GM04503 (cell line): ENCODE measurements at places on chromosomes 11 and 22.

DNA sequence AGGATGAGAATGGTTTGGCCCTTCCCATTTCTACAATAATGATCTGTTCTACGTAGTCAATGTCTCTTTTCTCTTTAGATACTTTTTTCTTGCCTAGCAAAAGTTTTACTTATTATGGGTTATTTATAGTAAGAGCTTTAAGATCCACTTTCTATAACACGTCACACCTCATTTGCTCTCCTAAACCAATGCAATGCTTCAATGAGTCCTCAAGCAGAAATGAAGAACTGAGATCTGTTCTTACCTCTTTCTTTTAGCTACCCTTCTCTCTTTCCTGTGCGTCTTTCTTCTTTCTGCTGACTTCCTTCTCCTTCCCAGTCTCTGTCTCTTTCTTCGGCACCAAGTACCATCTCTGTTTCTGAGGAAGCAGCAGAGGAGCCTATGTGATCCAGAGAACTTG, 61.8 kb downstream of the SNX19 start:
- DNase-seq: no peak

DNA sequence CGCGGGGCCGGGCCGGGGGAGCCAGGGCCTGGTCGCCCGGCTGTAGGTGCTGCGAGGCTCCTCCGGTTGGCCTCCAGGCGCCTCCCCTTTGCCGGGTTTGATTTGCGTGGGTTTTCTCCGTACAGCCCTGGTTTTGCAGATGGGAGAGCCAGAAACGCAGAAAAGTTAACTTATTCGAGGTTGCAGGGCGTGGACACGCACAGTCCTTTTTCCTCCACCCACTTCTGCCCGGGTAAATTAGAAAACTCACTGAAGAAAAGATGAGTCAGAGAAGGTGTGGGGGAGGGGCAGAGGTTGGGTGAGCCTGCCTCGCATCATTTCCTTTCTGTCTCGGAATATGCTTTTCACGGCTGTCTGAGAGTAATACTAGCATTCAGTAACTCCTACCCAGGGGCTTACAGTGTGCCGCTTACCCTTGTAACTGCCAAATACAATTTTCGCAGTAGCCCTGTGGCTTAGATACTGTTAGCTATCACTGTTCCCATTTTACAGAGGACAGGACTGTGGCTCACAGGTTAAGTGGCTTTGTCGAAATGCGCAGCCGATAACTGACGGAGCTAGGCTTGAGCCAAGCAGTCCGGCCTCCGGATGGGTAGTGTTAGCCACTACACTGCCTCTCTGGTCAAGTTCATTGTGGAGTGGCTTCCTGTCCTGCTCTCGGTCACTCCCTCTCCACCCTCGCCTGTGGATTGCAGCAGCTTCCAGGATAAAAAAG, 812 bp downstream of the FADD start:
- DNase-seq: peak; percentile 42

DNA sequence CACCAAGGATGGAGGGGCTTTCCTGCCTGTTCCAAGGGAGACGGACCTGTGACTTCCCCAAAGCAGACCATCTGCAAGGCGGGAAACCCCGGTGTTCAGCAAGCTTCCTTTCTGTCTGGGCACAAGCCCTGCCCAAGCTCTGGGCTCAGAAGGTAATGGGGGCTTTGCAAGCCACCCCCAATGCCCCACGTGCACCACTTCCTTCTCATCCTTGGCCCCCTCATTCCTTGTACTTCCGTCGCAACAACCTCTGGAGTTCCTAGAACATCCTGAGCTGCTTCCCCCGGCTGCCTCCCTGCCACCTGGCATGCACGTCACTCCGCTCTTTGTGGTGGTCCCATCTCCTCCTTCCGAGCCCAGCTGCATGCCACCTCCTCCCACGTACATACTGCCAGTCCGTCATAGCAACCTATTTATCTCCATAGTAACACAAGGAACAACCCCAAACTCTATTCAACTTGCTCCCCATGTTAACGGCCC, 3.9 kb downstream of the MYEOV start:
- no peak for DNase-seq

DNA sequence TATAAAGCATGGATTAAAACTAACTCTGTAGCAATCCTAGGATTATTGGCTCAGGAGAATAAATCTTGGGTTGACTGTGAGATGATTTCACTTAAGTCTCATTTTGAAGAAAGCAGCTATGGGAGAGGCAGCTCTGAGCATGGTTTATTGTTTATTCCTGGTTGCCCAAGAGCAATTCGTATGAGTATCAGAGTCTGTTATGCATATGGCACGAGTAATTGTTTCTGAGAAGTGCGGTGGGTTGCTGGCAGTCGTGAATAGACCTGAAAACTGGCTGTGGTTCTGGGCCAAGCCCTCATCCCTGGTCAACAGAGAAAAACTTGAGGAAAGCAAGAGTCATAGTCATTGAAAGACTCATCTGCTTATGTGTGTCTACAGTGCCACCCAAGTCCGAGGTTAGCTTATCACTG, 26.8 kb downstream of the DIXDC1 start:
- DNase-seq: no peak

- DNase-seq: peak; percentile 83
Measured at GRCh38 chr11:134949121-134950090, 537.4 kb upstream of the B3GAT1 start.

- no peak for DNase-seq
Measured at GRCh38 chr11:10225553-10225952, 68.5 kb downstream of the SBF2 start.

- no peak for DNase-seq
Measured at GRCh38 chr11:66287889-66288670, 863 bp downstream of the YIF1A start.

DNA sequence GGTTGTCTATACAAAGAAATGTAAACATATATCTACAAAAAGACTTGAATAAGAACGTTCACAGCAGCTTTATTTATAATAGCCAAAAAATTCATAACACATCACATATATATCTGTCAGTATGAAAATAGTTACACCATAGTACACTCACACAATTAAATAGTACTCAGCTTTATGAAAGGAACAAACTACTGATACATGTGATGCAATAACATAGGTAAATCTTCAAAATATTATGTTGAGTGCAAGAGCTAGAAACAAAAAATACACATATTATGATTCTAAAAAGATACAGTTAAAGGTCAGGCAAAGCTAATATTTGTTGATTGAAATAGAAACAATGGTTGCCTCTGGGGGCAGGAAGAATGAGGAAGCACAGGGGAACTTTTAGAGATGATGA, 6.6 kb downstream of the MRGPRX2 start:
- no peak for DNase-seq

DNA sequence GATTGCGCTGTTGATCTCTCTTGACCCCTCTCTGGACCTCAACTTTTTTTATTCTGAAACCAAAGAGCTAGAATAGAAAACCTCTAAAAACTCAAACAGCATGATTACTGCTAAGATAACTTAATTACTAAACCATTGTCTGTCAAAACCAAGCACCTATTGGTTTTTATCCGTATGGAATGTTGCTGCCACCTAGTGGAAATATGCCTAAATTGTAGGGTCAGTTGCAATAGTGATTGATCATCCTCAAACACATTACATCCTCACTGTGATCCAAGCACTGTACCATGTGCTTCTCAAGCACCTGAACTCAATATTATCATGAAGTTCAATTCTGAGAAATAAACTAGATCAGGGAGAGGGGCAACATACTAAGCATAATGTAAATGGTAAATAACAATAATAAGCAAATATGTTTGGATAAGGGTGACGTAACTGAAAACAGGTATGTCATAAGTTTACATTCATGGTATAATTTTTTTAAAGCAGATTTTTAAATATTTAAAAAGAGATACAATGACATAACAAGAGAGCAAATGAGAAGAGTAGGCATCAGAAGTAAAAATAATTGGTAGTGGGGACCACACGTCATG, 3.8 kb upstream of the OR5A2 start:
- DNase-seq: peak; percentile 2
